ENCODE measurements at places on chromosomes 4 and X.

- DNase-seq: no peak
Measured at GRCh38 chrX:10897768-10898167, 213.4 kb upstream of the HCCS start.

DNA sequence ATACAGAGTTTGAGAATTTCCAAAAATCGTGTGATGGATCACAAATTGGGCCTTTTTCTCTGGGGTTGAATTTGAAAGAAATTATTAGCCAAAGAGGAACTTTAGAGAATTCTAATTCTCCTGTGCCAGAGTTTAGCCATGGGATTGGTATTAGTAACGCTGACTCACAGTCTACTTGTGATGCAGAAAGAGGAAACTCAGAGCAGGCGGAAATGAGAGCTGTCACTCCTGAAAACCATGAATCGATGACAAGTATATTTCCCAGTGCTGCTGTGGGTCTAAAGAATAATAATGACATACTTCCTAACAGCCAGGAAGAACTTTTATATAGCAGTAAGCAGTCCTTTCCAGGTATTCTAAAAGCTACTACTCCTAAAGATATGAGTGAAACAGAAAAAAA is 64.9 kb downstream of the N4BP2 start:
- DNase-seq: peak; percentile 30

GRCh38 chrX:114047558-114047957 is 536.3 kb upstream of the HTR2C start:
- no peak for DNase-seq

DNA sequence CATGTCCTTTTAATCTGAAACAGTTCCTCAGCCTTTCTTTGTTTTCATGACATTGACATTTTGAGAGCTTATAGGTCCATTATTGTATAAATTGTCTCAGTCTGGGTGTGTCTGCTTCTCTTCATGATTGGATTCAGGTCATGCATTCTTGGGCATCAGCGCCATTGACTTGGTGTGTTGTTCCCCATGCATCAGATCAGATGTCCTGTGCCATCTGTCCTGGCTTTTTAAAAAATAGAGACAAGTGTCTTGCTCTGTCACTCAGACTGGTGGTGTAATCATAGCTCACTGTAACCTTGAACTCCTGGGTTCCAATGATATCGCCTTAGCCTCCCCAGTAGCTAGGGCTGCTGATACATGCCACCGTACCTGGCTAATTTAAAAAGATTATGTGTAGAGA is 55.7 kb downstream of the TBC1D14 start:
- no peak for DNase-seq

DNA sequence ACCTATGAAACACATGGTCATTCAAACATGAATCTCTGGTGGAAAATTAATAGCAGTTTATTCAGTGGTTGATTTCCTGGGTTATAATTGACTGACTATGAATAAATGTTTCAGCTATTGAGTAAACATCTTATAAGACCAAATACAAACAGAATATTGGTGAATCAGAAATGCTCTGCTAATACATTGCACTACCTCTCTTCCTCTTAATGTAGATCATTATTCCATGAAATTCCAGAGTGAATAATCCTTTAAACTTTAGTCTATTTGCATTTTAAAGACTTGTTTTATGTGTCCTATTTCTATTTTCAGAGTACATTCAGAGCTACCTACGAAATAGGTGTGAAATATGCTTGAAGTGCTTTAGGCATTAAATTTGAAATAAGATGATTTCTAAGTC is 715.4 kb downstream of the ADGRL3 start:
- DNase-seq: no peak

DNA sequence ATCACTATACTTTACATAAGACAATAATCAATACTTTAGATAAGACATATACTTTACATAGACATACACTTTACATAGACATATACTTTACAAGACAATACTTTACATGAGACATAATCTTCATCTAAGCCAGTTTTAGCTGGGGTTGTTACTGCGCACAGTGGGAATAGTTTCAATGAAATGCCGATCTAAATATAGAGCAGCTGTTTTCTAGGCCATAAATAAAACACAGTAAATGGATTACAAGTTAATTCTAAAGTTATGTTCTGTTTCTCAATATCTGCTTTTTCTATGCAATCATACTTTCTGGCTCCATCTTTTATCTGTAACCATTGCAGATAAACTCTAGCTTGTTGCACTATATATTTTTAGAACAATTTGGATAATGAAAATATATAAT is 1470.6 kb upstream of the PABPC4L start:
- no peak for DNase-seq

GRCh38 chr4:54187148-54187547 is 41.9 kb upstream of the PDGFRA start:
- no peak for DNase-seq

DNA sequence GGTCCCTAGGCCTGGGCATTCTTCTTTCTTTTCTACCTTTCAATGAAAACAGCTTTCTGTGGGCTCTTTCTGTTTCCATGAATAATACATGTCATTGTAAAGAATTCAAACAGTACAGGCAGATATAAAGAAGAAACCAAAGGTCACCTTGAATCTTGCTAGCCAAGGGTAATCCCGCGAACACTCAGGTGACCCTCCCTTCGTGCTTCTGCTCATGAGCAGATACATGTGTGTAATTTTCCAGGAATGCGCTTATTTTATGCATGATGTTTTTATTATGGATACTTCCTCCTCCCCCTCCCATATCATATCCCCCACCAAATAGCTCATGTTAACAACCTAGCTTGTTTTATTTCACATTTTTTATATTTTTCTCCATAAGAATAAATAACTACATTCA is 9.6 kb upstream of the JAKMIP1 start:
- no peak for DNase-seq

- DNase-seq: no peak
Measured at GRCh38 chr4:108185252-108185651, 16.5 kb upstream of the LEF1 start.

DNA sequence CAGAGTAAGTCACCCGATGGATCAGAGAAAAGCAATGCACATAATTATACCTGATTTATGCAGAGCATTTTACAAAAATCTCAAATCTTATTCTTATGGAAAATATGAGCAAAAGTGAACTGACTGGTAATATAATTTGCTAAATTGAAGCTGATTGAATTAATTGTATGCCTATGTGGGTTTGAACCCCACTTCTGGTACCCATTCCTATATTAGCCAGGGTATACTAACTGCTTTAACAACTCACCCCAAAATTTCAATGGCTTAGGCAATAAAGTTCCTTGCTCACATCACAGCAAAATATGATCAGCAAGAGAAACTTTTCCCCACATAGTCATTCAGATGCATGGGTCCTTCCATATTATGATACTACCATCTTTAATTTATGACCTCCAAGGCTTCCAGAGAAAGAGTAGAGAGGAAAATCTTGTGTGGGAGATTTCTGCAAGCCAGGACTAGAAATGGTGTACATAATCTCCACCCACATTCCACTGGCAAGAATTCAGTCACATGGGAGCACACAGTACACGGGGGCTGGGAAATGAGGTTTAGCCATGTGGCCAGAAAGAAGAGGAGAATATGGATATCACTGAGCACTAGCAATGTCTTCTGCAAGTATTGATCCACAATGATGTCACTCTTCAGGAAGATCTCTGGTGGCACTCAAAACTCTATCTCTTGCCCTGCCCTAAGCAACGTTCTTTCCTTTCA is 640.7 kb downstream of the BCOR start:
- no peak for DNase-seq

DNA sequence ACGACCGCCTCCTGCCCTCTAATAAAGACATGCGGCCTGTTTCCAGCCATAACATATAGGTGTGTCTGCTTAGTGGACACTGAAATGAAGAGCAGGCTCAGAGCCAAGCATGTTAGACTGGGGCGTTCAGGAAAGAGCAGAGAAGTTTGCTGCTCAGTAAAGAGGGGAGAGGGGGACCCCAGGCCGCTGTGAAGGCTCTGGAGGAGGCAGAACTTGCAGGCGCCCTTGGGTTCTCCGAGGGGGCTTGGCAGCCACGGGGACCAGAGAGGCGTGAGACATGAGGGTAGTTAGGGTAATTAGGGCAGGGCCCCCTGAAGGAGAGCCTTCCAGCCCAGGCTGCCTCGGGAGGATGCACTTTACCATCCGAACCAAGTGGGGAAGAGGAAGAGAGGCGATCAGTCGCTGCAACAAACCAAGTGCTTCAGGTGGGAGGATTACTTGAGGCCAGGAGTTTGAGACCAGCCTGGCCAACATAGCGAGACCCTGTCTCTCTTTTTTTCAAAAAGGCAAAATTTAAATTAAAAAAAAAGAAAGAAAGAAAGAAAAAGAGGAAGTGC is 46.6 kb upstream of the CDKN2AIP start:
- DNase-seq: no peak

GRCh38 chr4:18234108-18234507 is 212.6 kb upstream of the LCORL start:
- no peak for DNase-seq

DNA sequence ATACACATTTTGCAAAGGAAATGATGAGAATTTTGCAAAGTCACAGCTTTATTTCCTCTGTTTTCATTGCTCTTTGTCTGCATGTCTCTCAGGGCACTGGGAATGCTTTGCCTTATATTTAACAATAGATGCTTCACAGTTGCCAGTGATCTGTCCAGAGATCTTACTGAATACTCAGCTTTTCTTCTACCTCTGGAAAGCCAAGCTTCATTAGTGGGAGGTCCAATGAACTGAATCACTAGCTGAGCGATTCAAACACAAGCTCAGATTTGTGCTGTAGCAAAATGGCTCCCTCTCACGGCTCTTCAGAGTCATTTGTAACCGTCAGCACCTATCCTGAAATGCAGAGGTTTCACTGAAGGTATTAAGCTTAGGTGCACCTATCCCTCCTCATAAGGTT is 138.9 kb downstream of the DCLK2 start:
- DNase-seq: no peak

GRCh38 chrX:40010550-40011321 is 87.0 kb downstream of the BCOR start:
- DNase-seq: no peak

GRCh38 chr4:29052266-29052665 is 1667.9 kb upstream of the PCDH7 start:
- DNase-seq: no peak

GRCh38 chr4:173009129-173009823 is 159.3 kb upstream of the GALNT7 start:
- DNase-seq: no peak

- no peak for DNase-seq
Measured at GRCh38 chr4:114281164-114281960, 301.9 kb upstream of the ARSJ start.

GRCh38 chrX:119082278-119082677 is 9.5 kb downstream of the CT47C1 start:
- DNase-seq: no peak

- no peak for DNase-seq
Measured at GRCh38 chrX:77450996-77451395, 3.8 kb downstream of the FGF16 start.

GRCh38 chrX:139286342-139286741 is 244.2 kb upstream of the F9 start:
- no peak for DNase-seq

GRCh38 chrX:129769467-129770154 is 10.1 kb upstream of the SASH3 start:
- peak; percentile 19 for DNase-seq

- no peak for DNase-seq
Measured at GRCh38 chrX:120517936-120518335, 42.8 kb downstream of the CUL4B start.

DNA sequence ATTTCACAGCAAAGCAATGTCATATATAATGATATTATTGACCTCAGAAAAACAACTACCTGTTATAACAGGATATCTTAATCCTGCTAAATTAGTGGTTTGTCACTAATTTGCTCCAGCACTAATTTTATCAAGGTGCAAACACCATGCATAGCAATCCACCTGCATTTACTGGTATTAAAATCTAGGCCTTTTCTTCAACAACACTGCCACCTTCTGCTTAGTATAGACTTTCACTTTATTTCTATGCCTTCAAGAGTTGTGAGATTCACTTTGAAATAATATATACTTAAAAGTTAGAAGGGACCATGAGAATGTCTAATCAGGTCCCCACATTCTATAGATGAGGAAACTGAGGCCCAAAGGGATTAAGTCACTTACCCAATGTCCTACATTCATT is 82.1 kb upstream of the IQCM start:
- DNase-seq: no peak

GRCh38 chrX:85309717-85310116 is 65.9 kb downstream of the ZNF711 start:
- DNase-seq: no peak

DNA sequence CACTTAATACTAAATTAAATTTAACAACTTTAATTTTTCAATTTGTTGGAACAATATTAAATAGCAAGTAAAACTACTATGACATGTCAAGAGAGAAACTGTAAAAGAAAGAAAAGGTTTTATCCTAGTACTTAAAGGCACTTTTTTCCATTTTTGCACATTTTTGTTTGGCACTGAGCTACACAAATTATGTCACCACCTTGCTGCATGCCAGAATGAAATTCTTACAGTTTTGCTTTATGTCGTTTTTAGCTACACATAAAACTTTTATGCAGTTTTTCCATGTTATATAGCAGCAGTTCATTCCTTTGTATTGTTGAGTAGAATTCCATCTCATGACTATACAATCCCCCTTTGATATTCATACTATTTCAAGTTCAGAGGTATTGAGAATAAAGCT is 99.1 kb upstream of the RXFP1 start:
- DNase-seq: no peak

- no peak for DNase-seq
Measured at GRCh38 chrX:15468036-15468435, 25.1 kb downstream of the PIR start.

DNA sequence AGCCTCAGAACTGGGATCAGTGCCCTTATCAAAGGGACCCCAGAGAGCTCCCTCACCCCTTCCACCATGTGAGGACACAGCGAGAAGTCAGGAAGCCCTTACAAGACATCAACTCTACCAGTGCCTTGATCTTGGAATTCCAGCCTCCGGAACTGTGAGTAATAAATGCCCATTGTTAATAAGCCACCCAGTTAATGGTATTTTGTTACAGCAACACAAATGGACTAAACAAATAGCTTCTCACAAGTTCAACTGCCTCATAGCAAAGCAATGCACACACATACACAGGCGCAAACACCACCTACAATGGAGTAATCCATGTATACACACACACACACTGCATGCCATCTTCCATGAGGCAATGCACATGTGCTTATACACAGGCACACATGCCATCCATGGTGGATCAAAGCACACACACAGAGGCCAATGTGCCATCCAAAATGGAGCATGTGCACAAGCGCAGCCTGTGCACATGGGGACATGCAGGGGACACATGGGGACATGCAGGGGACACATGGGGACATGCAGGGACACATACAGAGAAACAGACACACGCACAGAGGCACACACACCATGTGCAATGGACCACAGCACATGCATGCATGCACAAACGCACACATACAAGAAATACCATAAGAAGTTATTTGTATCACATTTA is 137.6 kb upstream of the TBL1X start:
- DNase-seq: no peak

DNA sequence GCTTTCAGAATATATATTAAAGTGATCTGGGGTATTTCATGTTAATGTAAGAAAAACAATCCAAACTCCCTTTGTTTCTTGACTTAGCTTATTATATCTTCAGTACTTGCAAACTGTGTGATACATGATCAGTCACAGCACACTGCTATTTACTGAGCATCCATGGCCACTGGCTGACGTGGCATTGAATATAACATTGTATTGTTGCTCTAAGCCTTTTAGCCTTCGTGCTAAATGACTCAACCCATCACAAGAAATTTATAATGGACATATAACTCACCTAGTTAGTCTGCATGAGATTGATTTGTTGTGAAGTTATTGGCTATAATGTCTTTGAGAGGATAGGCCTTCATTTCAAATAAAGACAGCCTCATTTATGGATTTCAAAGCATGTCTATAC is 642.6 kb downstream of the IL1RAPL1 start:
- DNase-seq: no peak

GRCh38 chr4:6002926-6003325 is 15.3 kb downstream of the C4orf50 start:
- DNase-seq: no peak
